ENCODE measurements at places on chromosomes 7 and 10.

GRCh38 chr7:409339-410281 is 110.0 kb downstream of the PDGFA start:
- no peak overlapping the region for H3K4me3 ChIP-seq
- no peaks in the 10 kb centered on the region for H3K27me3 ChIP-seq
- H3K4me1 ChIP-seq, result peaks cover 9% of the 10 kb centered on the region
- DNase-seq, result no peak

GRCh38 chr10:95509251-95509650 is 51.9 kb downstream of the SORBS1 start:
- H3K27me3 ChIP-seq, result no peaks in the 10 kb centered on the region
- no peaks in the 10 kb centered on the region for H3K36me3 ChIP-seq
- peak overlapping the region; percentile 3 for H3K4me3 ChIP-seq
- DNase-seq, result no peak
- peak overlapping the region; percentile 35 for H3K27ac ChIP-seq
- H3K4me1 ChIP-seq, result peaks cover 13% of the 10 kb centered on the region

DNA sequence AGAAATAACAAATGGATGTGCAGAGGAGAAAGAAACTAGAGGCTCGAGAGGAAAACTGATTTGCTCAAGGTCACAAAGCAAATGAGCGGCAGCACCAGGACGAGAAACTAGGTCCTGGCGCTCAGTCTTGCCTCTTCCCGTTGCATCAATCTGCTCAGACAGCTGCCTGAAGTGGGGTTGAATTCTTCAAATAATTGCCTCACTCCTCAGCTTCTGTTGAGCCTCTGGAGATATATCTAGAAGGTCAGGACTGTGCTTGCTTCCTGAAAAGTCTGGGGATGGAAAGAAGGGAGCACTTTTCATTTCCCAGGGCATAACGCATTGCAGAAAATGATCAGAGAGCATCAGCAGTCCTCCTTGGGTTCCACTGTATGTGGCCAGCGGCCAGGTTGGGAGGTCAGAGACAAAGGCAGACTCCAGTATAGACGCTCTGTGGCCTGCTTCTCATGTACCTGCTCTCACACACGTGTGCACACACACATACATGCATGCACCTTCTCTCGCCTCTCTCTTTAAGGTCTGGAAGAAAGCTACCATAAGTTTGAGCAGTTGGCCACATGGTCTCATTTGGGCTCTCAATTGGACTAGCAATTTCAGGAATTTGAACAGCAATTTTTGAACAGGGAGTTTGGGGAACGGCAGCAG is 83.7 kb upstream of the DUSP5 start:
- DNase-seq, result no peak
- H3K27me3 ChIP-seq, result no peaks in the 10 kb centered on the region
- H3K4me3 ChIP-seq, result no peak overlapping the region
- no peaks in the 10 kb centered on the region for H3K36me3 ChIP-seq

- no peak overlapping the region for H3K4me3 ChIP-seq
- H3K36me3 ChIP-seq, result no peaks in the 10 kb centered on the region
- peaks cover 2% of the 10 kb centered on the region for H3K4me1 ChIP-seq
- H3K27me3 ChIP-seq, result peaks cover 5% of the 10 kb centered on the region
These were observed 1.7 kb upstream of the PAX2 start for GRCh38 chr10:100743626-100744135.

All from ovary (tissue), 10 donors.